ENCODE measurements at places on chromosomes 1 and 21.

DNA sequence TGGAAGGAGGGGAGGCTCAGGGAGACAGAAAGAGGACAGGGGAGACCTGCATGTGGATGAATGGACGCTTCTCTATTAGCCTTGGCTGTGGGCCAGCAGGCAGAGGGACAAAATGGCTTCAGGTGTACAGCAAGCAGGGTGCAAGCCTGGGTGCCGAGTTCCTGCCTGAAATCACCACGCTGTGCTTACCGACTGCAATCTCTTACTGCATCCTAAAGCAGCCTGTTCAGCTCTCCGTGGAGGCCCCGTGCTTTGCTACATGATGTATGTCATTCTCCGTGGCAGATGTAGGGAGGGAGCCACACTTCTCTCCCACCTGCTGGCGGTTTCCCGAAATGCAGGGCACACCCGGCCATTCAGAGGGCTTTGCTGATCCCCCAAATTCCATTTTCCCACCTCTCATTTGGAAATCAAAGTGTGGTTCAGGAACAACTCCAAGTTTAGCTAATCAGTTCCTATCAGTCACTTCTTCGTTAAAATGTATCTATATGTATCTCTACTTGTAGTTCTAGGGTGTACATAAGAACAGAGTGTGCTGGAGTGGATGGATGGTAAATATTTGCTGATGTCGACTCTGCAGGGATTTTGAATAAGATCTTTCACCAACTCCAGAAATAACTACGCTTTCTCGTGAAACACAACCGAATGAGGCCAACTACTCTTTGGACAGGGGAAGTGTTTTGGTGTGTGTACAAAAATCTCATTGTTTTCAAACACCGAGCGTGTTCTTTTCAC lies 122.3 kb upstream of the BACE2 start:
- DNase-seq, result peak; percentile 55

DNA sequence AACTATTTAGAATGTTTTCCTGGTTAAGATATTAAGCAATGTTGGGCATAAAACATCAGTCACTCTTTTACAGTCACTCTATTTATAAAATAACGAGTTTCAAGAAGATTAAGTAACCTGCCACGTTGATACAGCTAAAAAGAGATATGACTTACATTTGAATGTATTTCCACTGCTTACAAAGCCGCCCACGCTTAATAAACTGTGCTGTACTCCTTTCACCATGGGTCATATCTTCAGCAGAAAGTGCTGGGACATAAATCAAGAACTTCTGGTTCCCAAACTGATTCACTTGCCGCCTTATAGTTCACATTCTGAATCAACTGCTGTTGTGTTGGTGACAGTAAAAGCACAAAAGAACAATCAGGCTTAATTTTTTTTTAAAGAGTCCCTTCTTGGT lies 666.7 kb downstream of the NCAM2 start:
- DNase-seq, result no peak

GRCh38 chr21:31887391-31887841 lies 14.6 kb downstream of the HUNK start:
- DNase-seq, result no peak

DNA sequence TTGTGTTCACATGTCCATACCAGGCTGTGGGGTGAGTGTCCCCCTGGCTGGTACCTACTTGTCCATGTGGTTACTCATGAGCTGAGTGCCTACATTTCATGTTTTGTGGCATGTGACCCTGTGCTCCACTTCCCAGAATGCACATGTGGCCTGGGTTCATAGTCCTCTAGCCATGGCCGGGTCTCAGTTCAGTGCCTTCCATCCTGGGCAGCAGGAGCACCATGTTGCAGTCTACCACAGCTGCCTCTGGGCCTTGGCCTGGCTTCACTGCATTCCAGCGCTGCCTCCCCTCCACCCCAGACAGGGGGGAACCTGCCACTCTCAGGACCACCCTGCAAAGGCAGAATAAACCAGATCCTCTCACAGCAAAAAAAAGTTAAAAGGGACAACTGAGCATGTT lies 5.5 kb downstream of the CEPT1 start:
- DNase-seq, result no peak

DNA sequence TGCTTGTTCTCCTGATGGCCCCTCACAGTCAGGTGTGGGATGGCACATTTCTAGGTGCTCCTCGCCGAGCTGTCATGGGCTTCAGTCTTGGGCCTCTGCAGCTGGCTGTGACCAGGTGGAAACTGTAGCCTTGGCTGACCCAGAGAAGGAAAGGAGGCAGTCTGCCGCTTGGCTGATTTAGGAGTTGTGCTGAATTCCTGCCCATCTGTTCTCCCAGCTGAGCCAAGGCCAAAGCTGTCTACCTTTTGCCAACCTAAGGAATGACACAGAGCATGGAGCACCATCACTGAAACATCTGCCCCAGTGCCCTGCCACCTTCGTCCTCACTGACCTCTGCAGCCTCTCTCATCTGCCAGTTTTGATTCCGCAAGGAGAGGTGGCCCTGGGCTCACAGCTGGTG lies 27.9 kb downstream of the UTP25 start:
- no peak for DNase-seq

DNA sequence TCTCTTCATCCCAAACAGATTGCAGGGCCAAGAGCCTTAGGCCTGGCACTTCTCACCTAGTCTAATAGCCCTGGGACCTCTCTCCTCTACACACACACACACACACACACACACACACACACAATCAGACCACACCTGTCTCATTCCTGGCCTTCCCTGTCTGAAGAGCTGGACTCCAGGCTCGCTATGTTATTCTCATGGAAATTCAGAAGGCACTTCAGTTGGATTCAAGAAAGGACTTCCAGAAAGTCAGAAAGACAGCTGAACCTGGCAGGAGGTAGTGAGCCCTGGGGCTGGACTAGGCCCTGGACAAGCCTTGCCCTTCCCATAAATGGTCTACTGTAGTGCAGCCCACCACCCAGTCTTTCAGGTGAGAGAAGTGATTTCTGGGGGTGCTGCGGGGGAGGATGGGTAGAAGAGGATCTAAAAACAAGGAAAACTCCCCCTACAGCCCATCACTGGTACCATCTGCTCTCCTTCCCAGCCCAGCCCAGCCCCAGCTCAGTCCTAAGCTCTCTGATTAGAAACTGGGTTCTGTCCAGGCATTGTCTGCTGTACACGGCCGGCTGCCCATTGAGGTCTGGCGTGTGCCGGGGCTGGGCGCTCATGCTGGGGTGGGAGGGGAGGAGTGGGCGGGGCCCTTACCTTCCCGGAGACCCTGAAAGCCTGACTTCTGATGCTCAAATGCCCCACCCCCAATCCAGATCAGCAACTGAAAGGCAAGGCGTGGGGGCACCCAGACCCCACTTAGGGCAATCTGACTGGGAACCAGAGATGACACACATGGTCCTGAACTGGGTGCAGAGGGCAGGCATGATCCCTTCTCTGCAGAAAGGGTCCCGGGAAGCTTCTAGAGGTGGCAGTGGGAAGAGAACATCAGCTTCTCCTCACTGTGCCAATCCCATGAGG lies 2.5 kb downstream of the KIF21B start:
- DNase-seq, result peak; percentile 67

GRCh38 chr1:172915271-172915670 lies 135.5 kb downstream of the TNFSF18 start:
- no peak for DNase-seq

Measured in iPS-NIHi11 (cell line).